Stomach (tissue), 19 donors: ENCODE measurements at places on chromosomes 5 and 9. TPM values are rescaled to one million over a fixed set of nuclear protein-coding genes. Genes with fewer than 3 reads are reported as not detected.

The UGT3A2 gene
- not detected for polyA plus RNA-seq

The MARCHF3 gene
- 2.2 TPM for polyA plus RNA-seq

The CCNI2 gene
- polyA plus RNA-seq: 1.3 TPM

The OR1Q1 gene
- polyA plus RNA-seq: not detected

The REEP5 gene
- 35.7 TPM for polyA plus RNA-seq

The PCDHGA5 gene
- polyA plus RNA-seq: not detected

The CDC25C gene
- polyA plus RNA-seq: 0.75 TPM

The TAF11L2 gene
- polyA plus RNA-seq: not detected

The SOHLH1 gene
- polyA plus RNA-seq: not detected

DNA sequence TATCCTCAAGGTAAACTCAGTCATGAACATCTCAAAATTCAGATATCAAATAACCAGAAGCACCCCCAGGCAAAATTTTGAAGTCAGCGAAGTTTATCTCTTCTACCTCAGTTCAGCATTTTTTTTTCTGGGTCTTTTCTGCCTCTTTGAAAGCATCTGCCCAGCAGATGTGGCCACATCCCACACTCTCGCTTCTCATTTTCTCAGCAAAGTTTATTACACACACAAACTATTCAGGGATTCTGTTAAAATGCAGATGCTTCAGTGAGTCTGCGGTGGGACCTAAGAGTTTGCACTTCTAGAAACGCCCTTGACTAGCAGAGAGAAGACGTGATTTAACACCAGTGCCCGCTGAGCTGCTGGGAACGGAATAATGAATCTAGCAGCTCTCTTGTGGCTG, 19.3 kb downstream of the RASEF start:
- no peak for DNase-seq

DNA sequence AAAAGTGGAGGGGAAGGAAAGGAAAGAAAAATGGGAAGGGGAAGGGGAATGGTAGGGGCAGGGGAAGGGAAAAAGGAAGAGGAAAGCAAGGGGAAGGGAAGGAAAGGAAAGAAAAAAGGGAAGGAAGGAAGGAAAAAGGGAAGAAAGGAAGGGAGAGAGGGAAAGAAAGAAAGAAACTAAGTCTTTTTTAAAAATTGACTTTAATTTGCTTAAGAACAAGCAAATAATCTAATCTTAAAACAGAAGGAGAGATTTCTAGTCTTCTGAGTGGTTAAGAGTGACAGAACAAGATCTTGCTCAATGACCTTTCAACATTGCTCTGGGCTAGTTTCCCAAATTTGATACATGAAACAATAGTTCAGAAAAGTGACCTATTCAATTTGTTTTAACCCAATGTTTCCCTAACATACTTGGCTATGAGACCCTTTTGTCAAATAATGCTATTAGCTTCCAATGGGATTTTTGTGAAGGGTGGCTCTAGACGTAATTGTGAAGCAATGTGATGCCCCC, 33.4 kb upstream of the GLIS3 start:
- no peak for DNase-seq

DNA sequence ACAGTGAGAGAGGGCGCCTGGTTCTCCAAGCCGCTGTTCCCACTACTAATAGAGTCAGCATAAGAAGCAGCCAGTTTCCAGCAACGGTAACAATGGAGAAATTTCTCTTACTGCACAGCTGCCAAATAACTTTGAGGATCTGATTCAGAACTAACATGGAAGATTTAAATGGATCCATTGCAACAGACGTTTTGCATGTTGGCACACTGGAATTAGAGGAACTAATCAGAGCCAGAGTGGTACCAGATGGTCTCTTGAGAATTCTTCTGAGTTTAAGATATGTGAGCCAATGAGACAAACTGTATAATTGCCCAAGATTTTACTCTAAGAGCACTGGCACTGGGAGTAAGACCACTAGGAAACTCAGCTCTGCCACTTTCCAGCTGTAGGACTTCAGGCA, 186.5 kb downstream of the EFNA5 start:
- DNase-seq: no peak

DNA sequence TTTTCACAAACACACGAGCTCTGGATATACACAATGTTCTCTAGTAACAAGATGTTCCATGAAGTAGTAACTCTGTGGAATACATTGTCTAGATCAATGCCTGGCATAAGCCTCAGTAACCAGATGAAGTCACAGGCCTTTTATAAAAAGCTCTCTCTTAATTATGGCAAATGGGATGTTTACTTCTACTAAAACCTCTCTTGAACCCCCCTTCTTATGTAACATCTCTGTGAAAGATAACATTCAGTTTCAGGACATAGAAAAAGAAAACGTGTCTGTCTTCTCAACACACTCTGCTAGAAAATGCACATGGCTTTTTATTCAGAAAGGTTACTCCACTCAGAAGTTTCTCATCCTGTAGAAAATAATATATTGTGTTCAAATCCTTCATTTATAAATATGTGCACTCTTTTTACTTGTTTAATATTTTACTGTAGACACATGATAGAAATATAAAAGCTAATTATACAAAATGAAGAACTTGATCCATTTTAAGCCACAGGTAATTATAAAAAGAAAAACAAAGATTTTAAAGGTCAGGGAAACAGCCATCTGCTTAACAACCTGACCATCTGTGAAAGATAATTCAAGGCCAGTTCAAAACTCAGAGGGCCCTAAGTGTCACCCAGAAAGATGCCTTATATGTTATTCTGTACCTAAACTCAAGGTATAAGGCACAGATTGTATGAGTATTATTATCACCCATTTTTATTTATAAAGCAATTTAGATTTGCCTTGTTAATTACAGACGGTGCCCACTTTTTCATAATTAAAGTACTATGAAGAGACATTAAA, 812.0 kb downstream of the CDH18 start:
- no peak for DNase-seq

GRCh38 chr9:116279230-116279629, 125.6 kb downstream of the PAPPA start:
- DNase-seq: no peak

DNA sequence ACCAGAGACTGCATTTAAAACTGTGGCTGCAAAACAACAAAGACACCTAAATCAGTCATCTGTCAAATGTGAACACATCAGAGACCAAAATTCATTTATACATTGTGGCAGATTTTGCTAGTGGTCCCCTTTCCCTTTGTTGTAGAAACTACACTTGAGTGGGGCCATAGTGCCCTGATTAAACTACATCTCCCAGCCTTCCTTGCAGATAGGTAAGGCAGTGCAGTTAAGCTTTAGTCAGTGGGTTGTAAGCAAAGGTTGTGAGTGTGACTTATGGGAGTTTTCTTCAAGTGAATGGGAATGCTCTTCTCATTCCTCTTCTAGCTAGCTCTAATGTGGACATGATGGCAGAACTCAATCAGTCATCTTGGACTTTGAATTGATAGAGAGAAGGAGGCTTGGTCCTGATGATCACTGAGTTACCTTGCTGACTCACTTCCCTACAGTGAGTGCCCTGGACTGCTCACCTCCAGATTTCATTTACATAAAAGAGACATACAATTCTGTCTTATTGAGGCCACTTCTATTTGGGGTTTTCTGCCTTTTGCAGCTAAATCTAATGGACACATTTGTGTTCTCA, 35.2 kb upstream of the SPARC start:
- no peak for DNase-seq

DNA sequence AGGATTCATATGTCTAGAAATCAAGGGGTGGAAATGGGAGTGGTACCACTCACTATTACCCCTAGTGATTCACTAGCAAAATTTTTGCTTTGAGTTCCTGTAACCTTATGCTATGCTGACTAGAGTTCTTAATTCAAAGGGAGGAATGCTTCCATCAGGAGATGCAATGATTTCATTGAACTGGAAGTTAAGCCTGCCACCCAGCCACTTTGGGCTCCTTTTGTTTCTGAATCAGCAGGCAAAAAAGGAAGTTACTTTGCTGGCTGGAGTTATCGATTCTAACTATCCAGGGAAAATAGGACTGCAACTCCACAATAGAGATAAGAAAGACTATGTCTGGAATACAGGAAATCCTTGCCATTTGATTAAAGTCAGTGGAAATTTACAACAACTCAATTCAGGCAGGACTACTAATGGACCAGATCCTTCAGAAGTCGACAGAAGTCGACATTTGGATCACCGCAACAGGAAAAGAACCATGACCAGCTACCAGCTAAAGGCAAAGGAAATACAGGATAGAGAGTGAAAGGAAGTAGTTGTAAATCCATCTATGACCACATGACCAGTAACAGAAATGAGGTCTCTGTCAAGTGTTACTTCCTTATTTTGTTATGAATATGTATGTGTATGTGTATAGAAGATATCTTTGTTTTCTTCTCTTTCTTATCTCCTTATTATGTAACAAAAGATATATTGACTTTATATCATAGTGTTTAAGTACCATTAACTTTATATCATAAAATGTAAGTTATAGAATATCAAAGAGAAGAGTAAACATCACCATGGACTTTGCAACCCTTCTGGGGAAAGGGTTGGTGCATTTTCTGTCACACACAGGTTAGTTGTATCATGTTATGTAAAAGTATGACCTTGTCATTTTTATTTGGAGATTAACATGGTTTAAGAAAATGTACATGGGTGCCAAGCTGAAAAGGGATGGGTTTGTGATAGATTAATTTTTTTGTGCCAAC, 198.7 kb upstream of the HAPLN1 start:
- DNase-seq: no peak

- DNase-seq: peak; percentile 83
These were observed at the start of gene RGS14 for GRCh38 chr5:177357459-177358351. Gene RGS14, plus strand, starts transcription at chr5:177357924. Its CDS starts 101 bp downstream, at chr5:177358025.

GRCh38 chr5:149271195-149271715, 404 bp upstream of the AFAP1L1 start:
- no peak for DNase-seq

DNA sequence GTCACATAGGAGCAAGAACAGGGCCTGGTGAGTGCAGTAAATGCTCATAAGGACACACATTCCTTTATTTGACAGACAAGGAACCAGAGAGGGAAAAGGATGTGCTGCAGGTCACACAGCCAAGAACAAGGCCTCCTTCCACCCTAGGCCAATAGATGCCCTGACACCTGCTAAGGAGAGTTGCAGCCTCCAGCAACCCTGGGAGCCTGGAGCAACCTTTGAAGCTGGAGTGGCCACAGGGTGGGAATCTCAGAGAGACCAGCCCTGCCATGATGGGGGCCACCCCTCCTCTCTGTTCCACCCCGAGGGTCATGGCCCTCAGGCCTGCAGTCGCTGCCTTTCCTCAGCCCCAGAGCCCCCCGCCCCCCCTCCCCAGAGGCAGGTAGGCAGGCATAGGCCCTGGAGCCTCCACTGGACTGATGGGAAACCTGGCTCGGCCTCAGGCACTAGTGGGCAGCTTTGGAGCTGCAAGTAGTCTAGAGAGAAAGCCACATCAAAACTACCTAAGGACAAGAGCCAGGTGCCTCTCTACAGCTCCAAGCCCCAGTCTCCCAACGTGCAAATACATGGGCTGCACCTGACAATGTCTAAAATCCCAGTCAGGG, 116.1 kb upstream of the SPOCK1 start:
- DNase-seq: no peak

GRCh38 chr5:510521-510920, 13.7 kb downstream of the SLC9A3 start:
- DNase-seq: no peak

DNA sequence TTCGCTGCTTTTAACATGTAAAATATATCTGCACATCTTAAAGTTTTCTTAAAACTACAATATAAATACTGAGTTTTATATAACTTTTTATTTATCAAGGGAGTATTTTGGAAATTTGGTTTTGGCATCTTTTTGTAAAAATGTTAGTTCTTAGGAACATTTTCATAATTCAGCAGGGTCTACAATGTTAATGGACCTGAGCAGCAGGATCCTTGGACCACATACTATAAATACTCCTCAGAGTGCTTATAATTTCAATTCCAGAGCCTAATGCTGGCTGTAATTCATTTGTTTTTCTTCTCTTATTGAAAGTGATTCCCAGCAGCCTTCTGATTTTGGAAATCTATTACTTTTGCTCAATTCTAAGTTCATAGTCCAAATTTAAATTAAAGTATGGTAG, 1216.2 kb downstream of the MAT2B start:
- no peak for DNase-seq

- DNase-seq: no peak
These were observed 112.5 kb upstream of the EMB start for GRCh38 chr5:50553560-50553984.

- DNase-seq: no peak
These were observed 42.3 kb downstream of the ROR2 start for GRCh38 chr9:91907484-91908292.
